ENCODE measurements at places on chromosomes 3 and 15. TPM values are rescaled to one million over a fixed set of nuclear protein-coding genes. Genes with fewer than 3 reads are reported as not detected.

DNA sequence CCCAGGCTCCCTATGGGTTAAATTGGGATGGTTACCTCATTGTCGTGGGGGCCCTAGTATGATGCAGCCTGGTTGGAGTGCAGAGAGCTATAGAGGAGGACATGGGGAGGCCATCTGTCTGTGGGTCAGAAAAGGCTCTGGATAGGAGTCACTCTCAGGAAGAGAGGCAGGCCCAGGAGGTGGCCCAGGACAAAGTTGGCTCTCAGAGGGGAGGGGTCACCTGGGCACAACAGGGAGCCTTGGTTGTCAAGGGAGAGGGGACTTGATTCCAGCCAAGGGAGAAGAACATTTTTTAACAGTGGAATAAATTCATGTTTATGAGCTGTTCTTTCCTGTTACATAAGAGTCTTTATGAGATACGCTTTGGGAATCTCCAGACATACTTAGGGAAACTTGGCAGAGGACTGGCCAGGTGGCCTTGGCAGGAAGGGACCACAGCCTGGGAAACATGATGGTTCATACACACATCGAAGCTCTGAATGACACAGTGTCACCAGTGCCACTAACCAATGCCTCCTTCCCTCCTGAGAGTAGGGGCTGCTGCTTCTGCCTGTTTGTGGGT lies 27.5 kb upstream of the LCTL start:
- no peak for DNase-seq

GRCh38 chr3:188194332-188194731 lies 40.4 kb downstream of the LPP start:
- peak; percentile 67 for DNase-seq

DNA sequence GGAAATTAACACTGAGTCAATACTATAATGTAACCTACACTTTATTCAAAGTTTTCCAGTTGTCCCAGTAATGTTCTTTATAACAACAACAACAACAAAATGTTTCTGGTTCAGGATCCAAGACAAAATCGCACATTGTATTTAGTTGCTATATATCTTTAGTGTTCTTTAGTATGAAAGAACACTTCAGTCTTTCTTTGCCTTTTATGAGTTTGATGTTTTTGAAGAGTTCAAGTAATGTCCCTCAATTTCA lies 7.6 kb upstream of the GRAMD1C start:
- no peak for DNase-seq

DNA sequence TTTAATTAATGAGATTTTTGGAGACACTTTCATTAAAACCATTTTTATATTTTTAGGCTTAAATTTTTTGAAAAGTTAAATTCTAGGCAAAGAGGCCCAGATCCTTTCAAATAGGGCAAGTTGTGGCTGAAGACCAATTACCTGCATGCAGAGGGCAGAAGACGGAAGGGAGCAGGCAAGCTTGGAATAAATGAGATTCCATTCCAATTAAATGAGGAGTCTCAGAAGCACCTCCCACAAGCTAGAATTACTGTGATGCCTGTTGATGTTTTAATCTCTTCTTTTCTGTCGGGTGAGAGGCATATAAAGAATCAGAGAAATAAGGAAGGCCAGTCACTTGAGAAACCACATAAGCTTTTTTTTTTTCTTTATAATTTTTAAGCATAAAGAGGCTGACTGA lies 46.8 kb downstream of the KBTBD8 start:
- DNase-seq, result no peak

DNA sequence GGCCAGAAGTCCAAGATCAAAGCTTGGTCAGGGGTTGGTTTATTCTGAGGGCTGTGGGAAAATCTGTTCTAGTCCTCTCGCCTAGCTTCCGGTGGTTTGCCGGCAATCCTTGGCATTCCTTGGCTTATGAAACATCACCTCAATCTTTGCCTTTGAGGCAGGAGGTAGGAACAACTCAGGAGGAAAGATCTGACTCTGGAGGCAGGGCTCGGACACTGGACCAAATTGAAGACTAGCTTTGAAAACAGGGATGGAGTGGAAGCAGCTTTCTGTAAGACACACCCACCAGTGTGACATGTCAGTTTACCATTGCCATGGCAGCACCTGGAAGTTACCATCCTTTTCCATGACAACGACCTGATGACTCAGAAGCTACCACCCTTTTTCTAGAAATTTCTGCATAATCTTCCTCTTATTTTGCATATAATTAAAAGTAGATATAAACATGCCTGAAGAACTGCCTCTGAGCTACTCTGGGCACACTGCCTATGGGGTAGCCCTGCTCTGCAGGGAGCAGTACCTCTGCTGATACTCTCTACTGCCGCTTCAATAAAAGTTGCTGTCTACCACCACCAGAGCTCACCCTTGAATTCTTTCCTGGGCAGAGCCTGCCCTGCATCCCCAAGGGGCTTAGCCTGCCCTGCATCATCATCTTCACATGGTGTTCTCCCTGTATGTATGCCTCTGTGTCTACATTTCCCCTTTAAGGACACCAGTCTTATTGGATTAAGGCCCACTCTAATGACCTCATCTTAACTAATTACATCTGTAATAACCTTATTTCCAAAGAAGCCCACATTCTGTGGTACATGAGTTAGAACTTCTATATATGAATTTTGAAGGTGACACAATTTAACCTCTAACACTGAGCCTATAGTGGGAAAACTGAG lies 38.3 kb upstream of the TM4SF4 start:
- peak; percentile 84 for DNase-seq

GRCh38 chr3:56680054-56680580 lies 2.9 kb downstream of the TASOR start:
- no peak for DNase-seq

DNA sequence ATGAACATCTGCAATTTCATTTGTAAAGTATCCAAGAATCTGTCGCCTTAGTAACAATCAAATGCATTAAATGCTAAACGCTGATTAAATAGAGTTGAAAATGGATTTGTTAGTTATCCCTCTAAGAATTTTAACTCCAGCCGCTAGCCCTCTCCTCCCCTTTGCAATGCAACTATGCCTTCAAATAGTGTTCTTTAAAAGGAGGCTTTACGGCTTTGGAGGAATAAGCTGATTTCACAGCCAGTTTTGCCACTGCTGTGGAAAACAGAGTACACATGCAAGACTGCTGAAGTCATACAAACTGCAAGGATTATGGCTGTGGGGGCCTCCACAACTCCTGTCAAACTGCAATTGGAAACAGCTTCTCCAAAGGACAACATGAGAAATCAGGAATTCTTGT lies 89.2 kb downstream of the CERS3 start:
- DNase-seq, result no peak

DNA sequence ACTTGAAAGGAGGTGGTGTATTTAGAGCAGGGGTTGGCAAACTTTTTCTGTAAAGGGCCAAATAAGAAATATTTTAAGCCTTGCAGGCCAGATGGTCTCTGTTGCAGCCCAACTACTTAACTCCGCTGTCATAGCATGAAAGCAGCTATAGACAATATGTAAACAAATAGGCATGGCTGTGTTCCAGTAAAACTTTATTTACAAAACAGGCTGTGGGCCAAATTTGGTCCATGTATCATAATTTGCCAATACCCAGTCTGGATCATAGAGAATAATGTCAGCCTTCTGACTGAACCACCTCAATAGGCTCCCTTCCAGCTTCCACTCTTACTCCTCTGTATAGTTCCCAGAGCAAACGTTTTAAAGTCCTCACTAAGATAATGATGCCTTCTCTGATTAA lies 638.8 kb upstream of the CFAP20DC start:
- DNase-seq, result no peak

- peak; percentile 20 for DNase-seq
Observed at GRCh38 chr3:196813903-196814302, 53.8 kb upstream of the SENP5 start.

GOLGA8G gene
- total RNA-seq, result not detected

PLA2G4B gene
- 3.1 TPM for total RNA-seq

PLCL2 gene
- 11.5 TPM for total RNA-seq
